ENCODE measurements at places on chromosomes 11 and 22.

GRCh38 chr11:107991868-107992414, 16.8 kb upstream of the CUL5 start:
- DNase-seq: no peak

DNA sequence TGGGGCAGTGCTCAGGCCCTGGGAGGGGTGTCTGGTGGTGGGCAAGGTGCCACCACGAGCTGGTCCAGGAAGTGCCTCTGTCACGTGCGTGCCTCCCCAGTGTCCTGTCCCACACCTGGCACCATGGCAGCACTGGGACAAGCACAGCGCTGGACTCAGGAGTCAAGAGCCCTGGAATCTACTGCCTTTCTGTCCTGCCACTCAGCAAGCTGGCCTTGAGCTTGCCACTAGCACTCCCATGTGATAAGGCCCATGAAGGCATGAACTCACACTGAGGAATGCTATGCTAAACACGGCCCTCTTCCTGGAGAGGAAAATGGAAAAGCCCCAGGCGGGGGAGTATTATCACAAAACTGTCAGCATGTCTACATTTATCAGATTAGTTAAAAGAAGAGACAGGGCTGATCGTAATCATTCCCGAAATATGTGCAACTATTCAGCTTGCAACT, 50.7 kb upstream of the SLC35C1 start:
- no peak for DNase-seq

GRCh38 chr22:26169315-26170111, at the start of gene SEZ6L:
Gene SEZ6L (plus strand): TSS chr22:26169462. CDS start chr22:26169670, 208 bp downstream.
- DNase-seq: no peak

GRCh38 chr22:47045691-47046410, 283.4 kb downstream of the TBC1D22A start:
- no peak for DNase-seq

DNA sequence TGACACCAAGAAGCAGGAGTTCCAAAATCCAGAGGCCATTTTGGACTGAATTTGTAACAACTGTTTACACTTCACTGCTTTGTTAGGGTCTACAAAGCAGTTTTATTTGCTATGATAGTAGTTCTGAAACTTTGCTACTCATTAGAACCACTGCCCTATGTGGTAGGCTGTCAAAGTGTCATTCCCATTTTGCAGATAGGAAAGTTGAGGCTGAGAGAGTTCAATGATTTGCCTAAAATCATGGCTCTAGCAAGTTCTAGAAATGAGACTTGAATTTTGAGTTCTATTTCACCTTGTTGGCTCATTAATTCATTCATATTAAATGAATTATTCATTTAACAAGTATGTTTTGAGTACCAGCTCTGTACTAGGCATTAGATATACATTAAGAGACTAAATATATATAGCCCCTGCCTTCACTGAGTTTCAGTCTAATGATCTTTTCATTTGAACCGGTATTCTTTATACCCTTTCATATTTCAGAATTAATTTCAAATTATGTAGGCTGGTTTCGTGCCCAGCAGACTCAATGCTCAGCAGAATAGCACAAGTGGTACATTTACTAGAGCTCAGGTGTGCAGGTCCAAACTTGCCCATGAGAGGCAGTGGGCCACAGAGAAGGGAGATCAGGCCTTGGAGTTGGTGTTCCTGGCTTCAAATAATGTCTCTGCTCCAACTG, 93.5 kb downstream of the ME3 start:
- no peak for DNase-seq

DNA sequence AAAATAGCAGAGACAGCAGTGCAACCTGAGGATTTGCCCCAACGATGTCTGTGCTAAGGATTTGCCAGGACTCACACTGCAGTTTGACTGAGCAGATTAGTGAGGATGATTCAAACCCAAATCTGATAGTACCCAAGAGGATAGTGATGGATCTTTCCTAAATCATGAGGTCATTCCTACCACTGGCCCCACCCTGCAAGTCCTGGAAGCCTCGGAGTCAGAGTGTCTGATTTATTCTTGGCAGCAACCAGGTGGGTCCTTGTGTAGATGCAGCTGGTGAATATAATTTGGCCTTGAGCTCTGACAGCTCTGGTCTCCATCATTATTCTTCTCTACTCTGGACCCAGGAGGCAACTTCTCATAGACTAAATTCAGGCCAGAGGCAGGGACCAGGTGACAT, 179.3 kb upstream of the RAG2 start:
- no peak for DNase-seq

- DNase-seq: no peak
These were observed 201.0 kb upstream of the CADM1 start for GRCh38 chr11:115705200-115705599.

DNA sequence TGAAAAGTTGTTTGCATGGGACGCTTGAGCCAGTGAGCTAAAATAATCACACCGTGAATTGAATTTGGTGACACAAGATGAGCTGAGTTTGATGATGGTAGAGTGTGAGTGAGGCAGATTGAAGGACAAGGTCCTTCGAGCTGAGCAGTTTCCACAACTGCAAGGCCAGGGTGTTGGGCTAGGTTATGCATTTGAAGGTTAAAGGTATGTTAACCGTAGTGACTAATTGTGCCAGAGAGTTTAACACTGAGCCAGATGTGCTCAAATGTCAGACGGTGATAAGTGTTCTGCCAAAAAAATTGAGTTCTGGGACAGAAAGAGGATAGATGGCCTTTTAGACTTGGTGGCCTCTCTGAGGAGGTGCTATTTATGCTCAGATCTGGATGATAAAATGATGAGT, 89.5 kb downstream of the FAM83F start:
- DNase-seq: no peak

GRCh38 chr22:36183446-36183845, 18.2 kb downstream of the APOL4 start:
- DNase-seq: no peak

DNA sequence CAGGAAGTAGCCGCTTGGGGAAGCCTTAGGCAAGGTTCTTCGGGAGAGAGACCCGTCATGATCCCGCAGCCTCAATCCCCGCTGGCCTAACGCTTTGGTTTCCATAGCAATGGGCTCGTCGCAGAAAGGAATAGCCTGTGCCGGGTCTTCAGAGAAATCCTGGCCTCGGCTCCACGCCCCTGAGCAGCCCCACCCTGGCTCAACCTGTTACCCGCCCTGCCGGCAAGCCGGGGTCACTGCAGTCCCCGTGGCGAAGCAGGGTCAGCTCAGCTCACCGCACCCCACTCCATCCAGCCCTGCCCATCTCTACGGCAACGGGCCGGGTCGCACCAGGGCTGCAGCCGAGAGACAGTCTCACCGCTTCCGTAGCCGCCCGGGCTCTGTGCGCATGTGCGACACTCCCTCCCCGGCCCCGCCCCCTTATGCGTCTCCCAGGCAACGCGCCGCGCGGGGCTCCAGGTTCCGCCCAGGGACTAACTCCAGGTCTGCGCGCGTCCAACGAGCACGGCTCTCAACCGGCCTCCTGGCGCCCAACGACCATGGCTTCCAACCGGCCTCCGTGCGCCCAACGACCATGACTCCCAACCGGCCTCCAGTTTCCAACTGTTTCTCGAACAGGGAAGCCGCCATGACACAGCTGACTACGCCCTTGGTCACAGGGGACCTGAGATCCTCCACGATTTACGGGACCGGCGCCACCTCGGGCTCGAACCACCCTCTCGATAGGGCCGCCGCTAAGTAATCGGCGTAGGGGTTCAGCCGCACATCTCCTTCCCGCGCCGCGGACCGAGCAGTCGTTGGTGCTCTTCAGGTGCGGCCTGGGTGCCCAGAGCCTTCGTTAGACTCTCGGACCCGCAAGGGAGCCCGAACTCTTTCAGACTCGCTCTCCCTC, at the start of gene DUSP18:
Gene DUSP18, minus strand, starts transcription at position 382 of the 892 bp plus-strand sequence. CDS start 3,872 bp downstream, outside the sequence.
- DNase-seq: peak; percentile 95

GRCh38 chr11:128346804-128347203, 240.6 kb downstream of the ETS1 start:
- DNase-seq: peak; percentile 34

- no peak for DNase-seq
These were observed 209.7 kb downstream of the SNX19 start for GRCh38 chr11:130706572-130706971.

DNA sequence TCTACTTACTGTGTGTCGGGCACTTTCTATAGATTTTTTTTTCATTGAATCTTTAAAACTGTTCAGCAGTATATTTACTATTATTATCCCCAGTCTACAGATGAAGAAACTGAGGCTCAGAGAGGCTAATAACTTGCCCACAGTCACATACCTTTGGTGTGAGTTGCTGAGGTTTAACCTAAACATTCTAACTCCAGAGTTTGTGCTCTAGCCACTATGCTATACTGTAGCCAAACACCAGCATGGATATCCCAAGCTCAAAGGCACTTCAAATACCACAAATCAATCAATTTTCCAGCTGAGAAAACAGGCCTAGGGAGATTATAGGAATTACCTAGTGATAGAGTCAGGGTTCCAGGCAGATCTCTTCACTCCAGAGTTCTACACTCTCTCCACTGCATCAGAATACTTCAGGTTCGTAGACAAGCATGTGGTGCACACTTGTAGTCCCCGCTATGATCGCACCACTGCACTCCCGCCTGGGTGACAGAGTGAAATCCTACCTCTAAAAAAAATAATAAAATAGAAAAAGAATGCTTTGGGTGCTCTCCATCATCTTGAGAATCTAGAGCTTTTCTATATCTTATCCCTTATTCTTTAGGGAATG, 20.4 kb upstream of the UPB1 start:
- DNase-seq: no peak

GRCh38 chr11:117476531-117477142, 149.0 kb downstream of the CEP164 start:
- no peak for DNase-seq

DNA sequence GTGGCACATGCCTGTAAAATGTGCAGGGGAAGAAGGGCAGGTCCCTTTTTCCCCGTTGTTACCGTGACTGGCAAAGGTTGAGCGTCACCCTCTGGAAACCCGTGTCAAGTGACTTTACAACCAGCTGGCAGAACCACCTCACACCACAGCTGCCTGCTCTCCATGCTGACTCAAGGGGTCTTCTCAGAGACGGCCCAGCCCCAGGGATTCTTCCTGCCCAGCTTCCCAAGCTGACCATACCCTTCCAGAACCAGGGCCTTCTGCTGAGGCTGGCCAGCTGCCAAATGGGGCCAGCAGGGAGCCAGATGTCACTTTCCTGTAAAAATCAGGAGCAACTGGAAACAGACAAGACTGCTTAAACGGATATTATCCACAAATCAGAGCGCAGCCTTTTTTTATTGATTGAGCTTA, 6.3 kb downstream of the PC start:
- DNase-seq: no peak

DNA sequence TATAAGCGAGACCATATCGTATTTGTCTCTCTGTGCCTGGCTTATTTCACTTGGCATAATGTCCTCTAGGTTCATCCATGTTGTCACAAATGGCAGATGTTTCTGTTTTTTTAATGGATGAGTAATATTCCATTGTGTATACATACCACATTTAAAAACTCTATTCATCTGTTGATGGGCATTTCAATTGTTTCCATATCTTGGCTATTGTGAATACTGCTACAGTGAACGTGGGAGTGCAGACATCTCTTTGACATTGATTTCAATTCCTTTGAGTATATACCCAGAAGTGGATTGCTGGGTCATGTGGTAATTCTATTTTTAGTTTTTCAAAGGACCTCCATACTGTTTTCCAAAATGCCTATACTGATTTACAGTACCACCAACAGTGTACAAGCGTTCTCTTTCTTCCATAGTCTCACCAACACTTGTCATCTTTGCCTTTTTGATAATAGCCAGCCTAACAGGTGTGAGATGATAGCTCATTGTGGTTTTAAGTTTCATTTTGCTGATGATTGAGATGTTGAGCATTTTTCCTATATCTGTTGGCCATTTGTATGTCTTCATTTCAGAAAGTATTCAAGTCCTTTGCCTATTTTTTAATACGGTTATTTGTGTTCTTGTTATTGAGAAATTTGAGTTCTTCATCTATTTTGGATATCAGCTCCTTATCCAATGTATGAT, 194.7 kb upstream of the E2F8 start:
- no peak for DNase-seq

DNA sequence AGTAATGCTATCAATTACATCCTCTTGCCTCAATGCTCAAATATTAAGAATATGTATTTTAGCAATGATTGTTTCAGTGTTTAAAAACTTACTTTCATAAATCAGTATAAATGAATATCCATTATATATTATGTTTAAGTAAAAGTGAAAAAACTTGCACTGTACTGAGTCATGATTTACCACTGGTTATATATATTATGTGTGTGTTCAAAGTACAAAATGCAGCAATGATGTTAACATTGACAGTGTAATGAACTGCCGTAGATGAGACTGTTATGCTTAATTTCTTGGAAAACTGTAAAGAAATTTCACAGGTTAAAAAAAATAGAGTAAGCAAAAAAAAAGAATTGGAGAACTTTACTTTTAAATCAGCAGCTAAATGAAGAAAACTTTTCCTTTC, 8.7 kb downstream of the LIN7C start:
- no peak for DNase-seq

DNA sequence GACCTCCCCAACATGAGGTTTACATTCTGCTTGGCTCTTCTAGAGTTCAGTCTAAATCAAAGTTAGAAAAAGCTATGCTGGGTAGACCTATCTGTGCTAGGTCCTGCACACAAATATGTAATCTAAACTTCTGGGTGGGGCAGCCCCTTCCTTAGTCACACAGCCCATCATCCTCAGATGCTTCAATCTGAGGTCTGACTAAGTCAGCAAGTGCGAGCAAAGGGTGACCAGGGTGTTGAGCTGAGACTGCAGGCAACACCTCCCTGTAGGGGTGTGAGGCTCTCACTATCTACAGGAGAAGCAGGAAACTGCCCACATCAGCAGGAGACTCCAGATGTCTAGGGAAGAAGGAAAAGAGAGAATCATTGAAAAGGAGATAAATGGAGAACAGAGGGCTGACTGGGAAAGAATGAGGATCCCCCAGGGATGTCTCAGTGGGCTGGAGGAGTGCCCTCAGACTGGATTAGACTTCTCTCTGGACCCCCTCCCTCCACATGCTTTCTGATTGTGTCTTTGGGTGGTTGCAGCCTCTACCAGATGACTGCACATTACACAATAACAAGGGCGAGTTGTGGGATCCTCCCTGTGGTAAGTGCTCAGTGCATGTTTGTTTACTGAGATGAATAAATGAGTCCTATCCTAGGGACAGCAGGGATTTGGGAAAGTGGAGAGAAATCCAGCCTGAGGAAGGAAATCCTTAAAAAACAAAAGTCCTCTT, 266.2 kb upstream of the PLET1 start:
- DNase-seq: no peak

DNA sequence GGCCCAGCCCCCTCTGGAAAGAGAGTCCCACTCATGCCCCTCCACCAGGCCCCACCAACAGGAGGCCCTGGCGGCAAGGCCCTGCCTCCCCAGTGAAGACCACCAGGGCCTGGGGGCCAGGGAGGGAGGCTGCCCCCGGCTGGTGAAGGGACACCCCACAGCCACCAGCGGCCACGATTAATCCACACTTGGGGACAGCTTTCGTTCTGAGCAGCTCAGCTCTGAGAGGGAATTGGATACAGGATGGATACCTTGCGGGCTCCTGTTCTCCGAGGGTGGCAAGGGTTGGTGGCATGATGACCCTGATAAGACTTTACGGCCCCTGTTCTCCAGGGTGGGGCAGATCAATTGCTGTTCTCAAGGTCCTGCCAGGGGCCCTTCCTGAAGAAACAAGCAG, 6.9 kb upstream of the NLRP6 start:
- no peak for DNase-seq

Measured in CD4-positive, alpha-beta T cell treated with Interleukin-21 for 1 hour (primary cell).